Omental fat pad (tissue), 4 donors: ENCODE measurements at places on chromosomes 16 and 17.

DNA sequence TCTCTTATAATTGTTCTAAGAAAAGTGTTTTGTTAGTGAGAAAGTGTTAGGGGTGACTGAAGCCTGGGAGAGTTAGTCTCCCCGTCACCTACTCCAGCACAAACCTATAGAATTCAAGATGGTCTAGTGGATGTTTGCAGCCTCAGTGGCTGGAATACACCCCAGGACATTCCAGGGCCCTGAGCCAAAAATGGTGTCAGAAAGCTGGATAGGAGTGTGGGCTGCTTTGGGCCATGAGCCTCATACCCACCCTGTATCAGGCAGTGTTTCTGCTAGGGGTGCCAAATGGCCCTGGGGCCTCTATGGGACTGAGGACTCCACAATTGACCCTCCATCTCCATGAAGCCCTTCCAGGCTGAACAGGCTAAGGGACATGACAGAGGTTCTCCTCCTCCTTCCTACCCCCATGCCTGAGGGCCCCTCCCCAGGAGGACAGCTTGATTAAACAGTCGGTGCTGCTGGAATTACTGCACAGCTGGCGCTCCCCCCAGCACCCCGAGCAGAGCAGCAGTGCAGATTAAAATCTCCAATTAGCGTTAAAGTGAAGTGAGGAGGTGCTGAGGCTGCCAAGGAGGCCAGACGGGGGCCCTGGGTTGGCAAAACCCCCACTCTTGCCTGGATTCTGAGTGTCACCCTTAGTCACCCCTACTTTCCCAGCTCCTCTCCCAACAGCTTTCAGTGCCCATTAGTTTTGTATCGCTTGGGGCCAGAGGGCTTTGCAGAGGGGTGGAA lies 59.1 kb downstream of the NEUROD2 start:
- DNase-seq, result no peak

DNA sequence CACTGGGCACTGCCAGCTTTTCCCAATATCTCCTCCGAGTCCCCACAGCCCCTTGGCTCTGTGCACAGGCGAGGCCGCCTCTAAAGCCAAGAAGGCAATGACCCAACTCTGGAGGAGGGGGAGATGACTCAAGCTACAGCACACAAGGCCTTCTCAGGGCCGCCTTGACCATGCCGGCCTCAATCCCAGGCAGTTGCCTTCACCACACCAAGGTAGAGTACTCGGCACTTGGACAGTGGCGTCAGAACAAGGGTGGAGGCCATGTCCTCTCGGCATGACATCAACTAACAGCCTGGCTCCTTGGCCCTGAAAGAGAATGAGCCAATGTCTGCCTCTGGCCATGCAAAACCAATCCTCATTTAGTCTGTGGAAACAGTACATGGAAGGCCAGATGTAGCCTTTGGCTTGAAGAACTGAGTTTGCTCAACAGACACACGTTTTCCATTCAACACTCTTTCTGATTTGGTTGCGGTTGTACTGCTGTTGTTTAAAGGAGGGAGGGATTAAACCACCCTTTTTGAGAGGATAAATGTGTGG lies 139.6 kb downstream of the XYLT1 start:
- no peak for DNase-seq

- DNase-seq, result no peak
Measured at GRCh38 chr16:51458356-51459140, 307.5 kb upstream of the SALL1 start.

DNA sequence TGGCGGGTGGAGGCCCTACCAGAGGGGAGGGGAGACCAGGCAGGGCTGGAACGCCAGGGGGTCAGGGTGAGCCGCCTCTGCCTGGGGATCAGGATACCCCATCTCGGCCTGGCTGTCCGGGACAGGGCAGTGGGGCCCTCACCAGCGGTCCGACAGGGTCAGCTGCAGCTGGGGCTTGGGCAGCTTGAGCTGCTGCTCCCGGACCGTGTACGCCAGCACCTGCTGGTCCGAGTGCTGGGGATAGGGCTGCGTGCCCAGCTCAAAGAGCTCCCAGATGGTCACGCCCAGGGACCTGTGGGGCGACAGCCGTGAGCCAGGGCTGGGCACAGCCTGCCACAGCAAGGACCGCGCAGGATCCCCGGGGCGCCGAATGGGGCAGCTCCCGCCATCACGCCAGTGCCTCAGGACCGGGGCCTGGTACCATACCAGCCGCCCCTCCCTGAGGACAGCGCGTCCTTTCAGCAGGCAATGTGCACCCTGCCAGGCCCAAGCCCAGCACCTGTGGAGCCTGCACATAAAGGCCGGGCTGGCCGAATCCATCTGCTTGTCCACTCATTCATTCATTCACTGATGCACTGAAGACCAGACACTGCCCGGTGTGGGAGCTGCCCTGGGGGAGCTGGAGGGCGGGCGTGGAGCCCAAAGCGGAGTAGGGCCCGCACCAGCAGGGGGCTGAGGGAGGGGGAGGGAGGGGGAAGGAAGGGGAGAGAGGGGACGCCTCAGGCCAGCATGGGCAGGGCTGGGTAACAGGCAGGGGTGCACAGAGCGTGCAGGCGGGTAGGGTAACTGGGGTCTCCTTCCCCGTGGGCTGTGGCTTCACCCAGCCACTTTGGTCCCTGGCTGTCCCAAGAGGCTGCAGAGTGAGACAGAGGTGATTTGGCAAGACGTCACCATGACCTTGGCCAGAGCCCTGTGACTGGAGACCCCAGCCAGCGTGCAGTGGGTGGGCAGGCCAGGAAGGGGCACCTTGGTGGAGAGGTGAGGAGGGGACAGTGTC lies 42.0 kb upstream of the PVALEF start:
- DNase-seq, result no peak

DNA sequence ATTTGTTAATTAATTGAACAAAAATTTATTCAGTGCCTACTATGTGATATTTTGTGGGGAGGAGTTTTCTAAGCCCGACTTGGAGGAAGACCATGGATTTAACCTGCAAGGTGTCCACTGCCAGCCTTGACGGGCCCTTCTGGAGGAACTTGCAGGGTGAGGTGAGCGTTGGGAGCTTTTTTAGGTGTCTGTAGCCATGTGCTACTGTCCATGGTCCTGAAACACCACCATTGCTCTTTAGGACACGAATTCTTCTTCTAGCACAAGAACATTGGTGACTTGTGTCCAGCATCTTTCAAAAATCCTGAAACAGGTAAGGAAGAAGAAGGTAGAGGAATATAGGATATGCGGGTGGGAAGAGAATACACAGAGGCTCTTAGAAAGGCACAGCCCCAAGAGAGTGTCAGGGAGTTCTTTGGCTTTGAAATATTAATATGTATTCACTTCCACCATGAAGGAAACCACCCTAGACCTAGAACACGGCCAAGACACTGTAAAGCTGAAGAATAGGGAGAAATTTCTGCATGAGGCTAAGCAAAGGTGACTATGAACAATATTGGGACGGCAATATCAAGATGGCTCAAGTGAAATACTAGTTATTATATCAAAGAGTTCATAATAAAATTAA lies 27.9 kb upstream of the OR4D1 start:
- DNase-seq, result no peak

GRCh38 chr16:4381935-4382794 lies 10.5 kb downstream of the VASN start:
- DNase-seq, result no peak

DNA sequence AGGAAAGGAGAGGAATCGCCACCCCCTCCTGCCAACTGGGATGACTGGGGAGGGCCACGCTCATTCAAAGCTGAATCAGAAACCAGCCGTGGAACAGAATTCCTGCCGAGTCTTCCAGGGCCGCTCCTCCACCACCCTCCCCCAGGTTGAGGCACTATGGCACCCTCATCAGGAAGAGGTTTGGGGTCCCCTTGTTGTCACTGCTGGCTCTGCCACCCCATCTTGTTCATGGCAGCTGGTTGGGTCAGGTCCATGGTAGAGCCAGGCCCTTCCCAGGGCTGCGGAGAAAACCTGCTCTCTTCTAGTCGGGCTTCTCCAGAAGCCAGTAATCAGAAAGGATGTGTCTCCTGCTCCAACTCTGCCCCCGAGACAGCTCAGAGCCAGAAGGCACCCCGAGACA lies 41.8 kb downstream of the KCNJ12 start:
- no peak for DNase-seq

DNA sequence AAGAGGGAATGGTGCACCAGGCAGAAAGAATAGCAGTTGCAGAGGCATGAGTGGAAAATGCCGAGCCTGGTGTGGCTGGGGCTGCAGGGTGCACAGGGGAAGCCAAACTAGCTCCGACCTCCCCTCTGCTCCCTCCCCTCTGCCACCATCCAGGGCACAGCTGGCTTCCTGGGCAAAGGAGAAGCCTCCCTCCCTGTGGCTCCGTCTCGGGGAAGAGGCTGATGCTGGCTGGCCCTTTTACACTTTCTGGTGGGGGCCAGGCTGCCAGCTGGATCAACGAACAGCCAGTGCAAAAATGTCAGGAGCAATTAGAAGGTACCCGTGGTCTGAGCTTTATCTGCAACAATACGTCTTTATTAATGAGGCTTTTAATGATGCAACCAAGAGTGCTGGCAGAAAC lies 37.1 kb upstream of the KCNJ12 start:
- no peak for DNase-seq

GRCh38 chr17:31688701-31689100 lies 170.3 kb downstream of the COPRS start:
- DNase-seq, result no peak

DNA sequence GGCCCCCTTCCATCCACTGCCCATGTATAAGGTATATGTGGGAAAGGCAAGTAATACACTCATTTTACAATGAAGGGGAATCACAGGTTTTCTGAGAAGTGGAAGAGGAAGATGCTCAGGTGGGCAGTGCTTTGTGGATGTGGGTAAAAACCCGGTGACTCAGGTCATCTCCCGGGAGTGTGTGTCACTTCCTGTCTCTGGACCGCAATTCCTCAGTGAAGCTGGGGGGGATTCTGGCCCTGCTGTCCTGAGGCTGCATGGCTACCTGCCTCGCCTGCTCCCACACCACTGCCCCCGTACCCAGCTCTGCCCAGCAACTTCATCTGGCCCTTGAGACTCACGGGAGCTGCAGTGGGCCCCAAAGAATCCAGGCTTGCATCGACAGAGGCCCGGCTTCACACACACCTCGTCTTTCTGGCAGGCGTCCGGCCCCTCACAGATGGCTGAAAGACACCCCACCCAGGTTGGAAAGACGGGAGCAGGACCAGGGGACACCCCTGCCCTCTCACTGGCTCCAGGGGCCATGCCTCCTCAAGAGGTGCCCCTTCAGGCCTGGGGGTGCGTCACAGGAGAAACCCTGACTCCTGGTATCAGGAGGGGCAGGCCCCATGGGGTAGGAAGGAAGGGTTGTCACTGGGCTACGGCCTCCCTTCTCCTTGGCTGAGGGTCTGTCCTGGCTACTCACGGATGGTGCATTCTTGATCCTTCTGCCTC lies 882 bp downstream of the SCARF1 start:
- no peak for DNase-seq

- no peak for DNase-seq
Measured at GRCh38 chr17:28948873-28949184, 2.5 kb downstream of the PHF12 start.
